Ascending aorta (tissue), 2 donors: ENCODE measurements at places on chromosomes 12 and 14.
A peak's percentile ranks its signal among the peaks of the same experiment; 100 is the strongest.

- H3K4me1 ChIP-seq = peaks cover 6% of the 10 kb centered on the region
- H3K4me3 ChIP-seq = peak overlapping the region; percentile 11
- H3K36me3 ChIP-seq = no peaks in the 10 kb centered on the region
- no peak for DNase-seq
- H3K27me3 ChIP-seq = peaks cover 14% of the 10 kb centered on the region
These were observed 1.1 kb upstream of the RFX4 start for GRCh38 chr12:106581543-106582248.

DNA sequence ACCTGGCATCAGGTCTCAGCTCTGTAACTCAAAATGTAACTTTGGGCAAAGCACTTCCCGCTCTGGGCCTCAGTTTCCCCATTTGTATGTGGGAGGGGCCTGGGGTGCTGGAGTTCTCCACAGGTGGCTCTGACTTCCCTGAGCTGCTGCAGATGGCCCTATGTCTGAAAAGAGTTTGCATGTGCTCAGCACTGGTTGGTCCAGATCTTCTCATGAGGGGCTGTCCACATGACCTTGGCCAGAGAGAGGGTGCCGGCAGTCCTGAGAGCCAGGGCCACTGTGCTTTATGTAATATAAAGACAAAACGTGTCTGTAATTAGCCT is 7.2 kb upstream of the CACNA2D4 start:
- H3K4me3 ChIP-seq = no peak overlapping the region
- no peak overlapping the region for H3K27ac ChIP-seq
- no peaks in the 10 kb centered on the region for H3K36me3 ChIP-seq
- DNase-seq = peak; percentile 41
- H3K27me3 ChIP-seq = no peaks in the 10 kb centered on the region

GRCh38 chr14:31161274-31161673 is 46.3 kb downstream of the HECTD1 start:
- no peak for DNase-seq
- H3K27me3 ChIP-seq = no peaks in the 10 kb centered on the region
- no peak overlapping the region for H3K4me3 ChIP-seq
- H3K27ac ChIP-seq = peak overlapping the region; percentile 9
- peaks cover 23% of the 10 kb centered on the region for H3K4me1 ChIP-seq
- H3K36me3 ChIP-seq = peaks cover 19% of the 10 kb centered on the region

DNA sequence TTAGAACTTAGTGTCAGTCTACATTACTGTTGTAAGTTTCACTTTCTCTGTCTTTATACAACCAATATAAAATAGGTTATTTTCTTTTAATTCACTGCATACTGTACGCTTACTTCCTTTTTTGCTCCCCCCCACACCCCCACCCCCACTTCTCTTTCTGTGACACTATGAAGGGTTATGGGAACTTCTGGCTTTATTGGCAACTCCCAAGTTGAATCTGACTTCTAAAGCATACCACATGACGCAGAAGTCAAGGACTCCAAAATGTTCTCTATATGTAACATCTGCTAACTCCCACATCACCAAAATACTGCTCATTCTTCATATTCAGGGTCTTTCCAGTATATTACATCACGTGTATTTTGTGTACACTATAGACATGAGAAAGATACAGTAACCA is 81.2 kb upstream of the ATXN7L3B start:
- no peak overlapping the region for H3K4me3 ChIP-seq
- H3K4me1 ChIP-seq = no peaks in the 10 kb centered on the region
- no peaks in the 10 kb centered on the region for H3K36me3 ChIP-seq
- no peak overlapping the region for H3K27ac ChIP-seq
- H3K27me3 ChIP-seq = no peaks in the 10 kb centered on the region
- no peak for DNase-seq

- H3K4me3 ChIP-seq = no peak overlapping the region
- no peaks in the 10 kb centered on the region for H3K4me1 ChIP-seq
- no peaks in the 10 kb centered on the region for H3K36me3 ChIP-seq
- no peak for DNase-seq
These were observed 119.7 kb upstream of the PARP11 start for GRCh38 chr12:3992945-3993344.

- H3K4me1 ChIP-seq = no peaks in the 10 kb centered on the region
- H3K36me3 ChIP-seq = no peaks in the 10 kb centered on the region
- no peak overlapping the region for H3K27ac ChIP-seq
- no peaks in the 10 kb centered on the region for H3K27me3 ChIP-seq
- no peak for DNase-seq
- H3K4me3 ChIP-seq = no peak overlapping the region
These were observed 25.3 kb downstream of the DTX1 start for GRCh38 chr12:113081873-113082272.

DNA sequence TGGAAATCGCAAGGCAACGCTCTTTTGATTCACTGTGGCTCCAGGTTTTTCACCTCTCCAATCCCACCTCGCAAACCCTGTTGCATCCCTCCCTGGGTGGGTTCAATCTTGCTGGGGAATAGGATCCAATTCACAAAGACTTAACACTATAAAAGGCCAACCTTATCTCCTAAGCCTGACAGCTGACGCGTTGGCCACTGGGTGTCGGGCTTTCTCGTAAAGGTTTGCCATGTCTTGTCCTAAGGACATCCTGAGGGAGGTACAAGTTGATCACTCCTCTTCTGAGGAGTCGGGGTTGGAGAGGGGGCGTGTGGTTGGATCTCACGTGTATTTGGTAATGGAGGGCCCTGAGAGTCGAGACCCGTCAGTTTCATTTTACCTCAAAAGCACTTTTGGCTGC is 112.6 kb upstream of the FZD10 start:
- H3K4me3 ChIP-seq = no peak overlapping the region
- H3K27ac ChIP-seq = no peak overlapping the region
- H3K4me1 ChIP-seq = no peaks in the 10 kb centered on the region

DNA sequence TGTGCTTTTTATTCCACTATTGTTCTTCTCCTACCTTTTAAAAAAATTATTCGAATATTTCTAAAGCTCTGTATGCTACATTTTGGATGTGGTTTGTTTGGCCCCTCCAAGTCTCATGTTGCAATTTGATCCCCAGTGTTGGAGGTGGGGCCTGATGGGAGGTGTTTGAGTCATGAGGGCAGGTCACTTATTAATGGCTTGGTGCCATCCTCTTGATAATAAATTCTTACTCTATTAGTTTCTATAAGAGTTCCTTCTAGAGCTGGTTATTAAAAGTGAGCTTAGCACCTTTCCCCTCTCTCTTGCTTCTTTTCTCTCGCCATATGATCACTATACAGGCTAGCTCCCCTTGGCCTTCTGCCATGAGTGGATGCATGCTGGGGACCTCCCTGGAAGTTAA is 445.6 kb upstream of the PDE3A start:
- DNase-seq = no peak
- no peaks in the 10 kb centered on the region for H3K4me1 ChIP-seq
- no peaks in the 10 kb centered on the region for H3K27me3 ChIP-seq
- H3K27ac ChIP-seq = no peak overlapping the region

DNA sequence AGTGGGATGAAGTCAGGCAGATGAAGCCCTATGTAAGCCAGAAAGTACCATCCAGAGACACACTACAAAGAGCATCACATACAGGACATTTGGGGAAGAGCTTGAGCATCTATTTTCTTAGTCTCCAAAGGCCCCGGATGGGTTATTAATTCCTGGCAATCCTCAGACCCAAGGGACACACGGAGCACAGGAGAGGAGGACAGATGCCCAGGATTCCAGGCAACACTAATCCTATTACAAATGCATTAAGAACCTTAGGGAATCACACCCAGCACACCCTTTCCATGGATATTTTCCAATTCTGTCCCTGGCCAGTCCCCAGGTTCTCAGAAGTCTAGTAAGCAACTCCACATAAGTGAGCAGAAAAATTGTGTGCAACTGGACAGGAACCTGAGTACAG is 65.9 kb downstream of the CMKLR1 start:
- no peak for DNase-seq
- no peak overlapping the region for H3K4me3 ChIP-seq
- H3K27me3 ChIP-seq = no peaks in the 10 kb centered on the region
- H3K27ac ChIP-seq = no peak overlapping the region
- no peaks in the 10 kb centered on the region for H3K4me1 ChIP-seq
- H3K36me3 ChIP-seq = no peaks in the 10 kb centered on the region

DNA sequence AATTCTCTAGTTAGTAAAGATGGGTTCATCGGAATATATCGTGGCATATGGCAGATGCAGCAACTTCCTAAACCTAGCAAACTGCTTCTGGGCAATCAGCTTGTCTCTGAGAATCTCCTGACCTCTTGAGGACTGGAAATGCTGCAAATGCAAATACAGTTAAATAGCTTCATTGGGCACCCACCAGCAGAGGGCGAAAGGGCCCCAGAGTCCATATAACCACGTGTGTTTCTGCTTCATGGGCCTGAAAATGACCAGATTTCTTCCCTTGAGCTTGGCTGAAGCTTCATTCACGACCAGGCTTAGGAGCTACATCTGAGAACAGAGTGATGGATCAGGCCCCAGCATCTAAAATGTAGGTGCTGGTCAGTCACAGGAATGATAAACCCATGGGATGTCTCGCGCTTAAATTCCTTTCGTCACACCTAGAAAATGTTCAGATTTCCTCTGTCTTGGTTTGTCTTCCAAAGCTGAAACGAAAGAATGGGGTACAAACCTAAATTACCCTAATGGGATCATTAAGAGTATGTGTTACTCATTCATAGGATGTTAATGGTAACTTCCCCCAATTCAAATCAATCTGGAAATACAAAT is 1482.5 kb upstream of the TMEM132C start:
- no peak overlapping the region for H3K4me3 ChIP-seq
- no peak for DNase-seq
- no peaks in the 10 kb centered on the region for H3K36me3 ChIP-seq
- H3K4me1 ChIP-seq = no peaks in the 10 kb centered on the region
- no peaks in the 10 kb centered on the region for H3K27me3 ChIP-seq

GRCh38 chr12:116026346-116026745 is 251.1 kb downstream of the MED13L start:
- no peaks in the 10 kb centered on the region for H3K36me3 ChIP-seq
- H3K27me3 ChIP-seq = no peaks in the 10 kb centered on the region
- no peak overlapping the region for H3K27ac ChIP-seq
- H3K4me3 ChIP-seq = no peak overlapping the region
- no peak for DNase-seq
- H3K4me1 ChIP-seq = no peaks in the 10 kb centered on the region

- no peaks in the 10 kb centered on the region for H3K27me3 ChIP-seq
- no peak for DNase-seq
- no peak overlapping the region for H3K27ac ChIP-seq
- H3K4me3 ChIP-seq = no peak overlapping the region
- H3K36me3 ChIP-seq = no peaks in the 10 kb centered on the region
These were observed 84.6 kb downstream of the TXNDC16 start for GRCh38 chr14:52467515-52468266.
